ENCODE measurements at places on chromosomes 6 and 20. TPM values are rescaled to one million over a fixed set of nuclear protein-coding genes. Genes with fewer than 3 reads are reported as not detected.

The CRYBG1 gene
- 10.0 TPM for total RNA-seq

The HLA-DPB1 gene
- total RNA-seq, result 18.0 TPM

The PRL gene
- total RNA-seq, result not detected

The IDH3B gene
- total RNA-seq, result 91.4 TPM

The UNC93A gene
- total RNA-seq, result 67.1 TPM

The ZFP57 gene
- total RNA-seq, result not detected

The KIF6 gene
- 0.28 TPM for total RNA-seq

GRCh38 chr20:6566821-6567220 is 200.7 kb upstream of the BMP2 start:
- H3K27me3 ChIP-seq, result no peaks in the 10 kb centered on the region
- no peak overlapping the region for H3K4me3 ChIP-seq
- H3K4me1 ChIP-seq, result peaks cover 6% of the 10 kb centered on the region
- H3K36me3 ChIP-seq, result no peaks in the 10 kb centered on the region

- H3K27ac ChIP-seq, result peak overlapping the region; percentile 86
- no peaks in the 10 kb centered on the region for H3K36me3 ChIP-seq
- H3K4me1 ChIP-seq, result peaks cover 25% of the 10 kb centered on the region
- H3K27me3 ChIP-seq, result no peaks in the 10 kb centered on the region
Measured at GRCh38 chr20:32289661-32290431, 12.4 kb downstream of the KIF3B start.

DNA sequence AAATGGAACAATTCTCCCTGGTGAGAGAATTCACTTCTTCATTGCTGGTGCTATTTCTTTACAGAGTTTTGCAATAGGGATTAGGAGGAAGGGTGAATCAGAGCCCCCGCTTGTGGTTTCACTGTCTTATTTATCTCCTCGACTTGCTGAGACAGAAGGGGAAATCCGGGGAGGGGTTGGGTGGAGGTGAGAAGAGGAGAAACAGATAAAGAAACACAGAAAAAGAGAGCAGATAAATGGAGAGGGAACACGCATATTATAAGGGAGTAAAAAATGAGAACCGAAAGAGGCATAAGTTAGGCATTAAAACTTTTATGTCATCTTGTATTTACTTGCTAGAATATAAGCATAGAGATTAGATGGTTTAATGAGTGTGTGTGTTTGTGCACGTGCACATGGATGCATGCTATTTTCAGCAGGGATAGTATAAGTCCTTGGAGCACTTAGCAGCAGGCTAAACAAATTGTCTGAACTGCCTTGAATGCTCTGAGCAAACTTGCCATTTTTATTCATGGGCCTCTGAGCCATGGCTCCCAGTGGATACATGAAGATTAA is 105.0 kb downstream of the OLIG3 start:
- H3K4me1 ChIP-seq, result peaks cover 9% of the 10 kb centered on the region
- no peak overlapping the region for H3K27ac ChIP-seq
- H3K36me3 ChIP-seq, result no peaks in the 10 kb centered on the region
- no peak overlapping the region for H3K4me3 ChIP-seq
- peak; percentile 28 for DNase-seq
- no peaks in the 10 kb centered on the region for H3K27me3 ChIP-seq

GRCh38 chr20:34269996-34270627 is 28.9 kb downstream of the ASIP start:
- no peaks in the 10 kb centered on the region for H3K27me3 ChIP-seq
- H3K4me3 ChIP-seq, result no peak overlapping the region
- no peak for DNase-seq
- no peak overlapping the region for H3K27ac ChIP-seq
- H3K36me3 ChIP-seq, result no peaks in the 10 kb centered on the region
- H3K4me1 ChIP-seq, result no peaks in the 10 kb centered on the region

DNA sequence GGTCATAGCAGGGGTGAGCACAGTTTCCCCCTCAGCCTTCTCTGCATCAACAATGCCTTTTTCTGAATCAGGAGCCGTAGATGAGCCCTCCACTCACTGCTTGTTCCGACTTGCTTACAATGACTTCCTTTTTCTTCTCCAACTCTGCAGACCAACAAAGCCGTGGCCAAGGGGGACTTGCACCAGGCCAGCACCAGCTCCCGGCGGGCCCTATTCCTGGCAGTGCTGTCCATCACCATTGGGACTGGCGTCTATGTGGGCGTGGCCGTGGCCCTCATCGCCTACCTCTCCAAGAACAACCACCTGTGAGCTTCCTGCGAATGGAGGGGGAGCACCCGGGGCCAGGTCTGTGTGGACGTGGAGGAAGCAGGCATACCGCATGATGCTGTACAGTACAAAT is 195.8 kb downstream of the SYNDIG1 start:
- no peaks in the 10 kb centered on the region for H3K36me3 ChIP-seq
- no peak for DNase-seq
- H3K4me3 ChIP-seq, result no peak overlapping the region
- no peak overlapping the region for H3K27ac ChIP-seq
- H3K4me1 ChIP-seq, result no peaks in the 10 kb centered on the region

DNA sequence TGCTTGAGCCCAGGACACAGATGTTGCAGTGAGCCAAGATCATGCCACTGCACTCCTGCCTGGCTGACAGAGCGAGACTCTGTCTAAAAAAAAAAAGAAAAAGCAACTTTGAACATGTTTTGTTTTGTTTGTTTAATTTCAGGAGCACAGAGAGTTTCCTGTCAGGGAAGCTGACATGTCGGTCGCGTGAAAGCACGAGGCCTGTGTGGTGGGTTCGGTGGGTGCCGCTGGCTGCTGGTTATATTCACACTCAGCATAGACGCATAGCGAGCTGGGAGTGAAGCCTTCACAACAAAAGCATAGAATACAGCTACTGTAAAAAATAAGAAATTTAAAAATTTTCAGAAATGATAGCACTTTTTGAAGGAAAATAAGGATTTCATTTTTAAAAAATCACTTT is 14.5 kb downstream of the MTG2 start:
- no peak overlapping the region for H3K27ac ChIP-seq
- H3K27me3 ChIP-seq, result no peaks in the 10 kb centered on the region
- no peaks in the 10 kb centered on the region for H3K36me3 ChIP-seq
- H3K4me1 ChIP-seq, result no peaks in the 10 kb centered on the region

DNA sequence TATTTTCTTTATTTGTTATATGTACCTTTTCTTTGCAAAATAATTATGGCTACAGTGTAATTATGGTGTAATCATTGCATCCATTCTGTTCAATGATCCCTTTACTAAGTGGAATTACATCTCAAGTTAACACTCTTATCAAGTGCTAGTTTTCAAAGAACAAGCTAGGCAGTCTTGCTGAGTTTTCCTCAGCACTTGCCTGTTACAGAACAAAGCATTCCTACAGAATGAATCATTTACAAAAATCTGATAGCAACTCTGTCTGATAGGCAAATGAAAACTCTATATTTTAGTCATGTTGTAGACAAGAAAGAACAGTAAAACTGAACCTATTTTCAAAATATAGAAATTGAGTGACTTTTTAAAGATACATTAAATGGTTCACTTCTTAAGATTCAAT is 109.8 kb upstream of the POU3F2 start:
- no peaks in the 10 kb centered on the region for H3K36me3 ChIP-seq
- no peaks in the 10 kb centered on the region for H3K4me1 ChIP-seq
- no peak overlapping the region for H3K27ac ChIP-seq
- peak; percentile 9 for DNase-seq
- no peak overlapping the region for H3K4me3 ChIP-seq

GRCh38 chr6:15502446-15503345 is 160.1 kb downstream of the DTNBP1 start:
- H3K36me3 ChIP-seq, result no peaks in the 10 kb centered on the region
- no peak for DNase-seq
- H3K4me1 ChIP-seq, result peaks cover 33% of the 10 kb centered on the region
- H3K27ac ChIP-seq, result peak overlapping the region; percentile 47
- H3K27me3 ChIP-seq, result no peaks in the 10 kb centered on the region
- no peak overlapping the region for H3K4me3 ChIP-seq

DNA sequence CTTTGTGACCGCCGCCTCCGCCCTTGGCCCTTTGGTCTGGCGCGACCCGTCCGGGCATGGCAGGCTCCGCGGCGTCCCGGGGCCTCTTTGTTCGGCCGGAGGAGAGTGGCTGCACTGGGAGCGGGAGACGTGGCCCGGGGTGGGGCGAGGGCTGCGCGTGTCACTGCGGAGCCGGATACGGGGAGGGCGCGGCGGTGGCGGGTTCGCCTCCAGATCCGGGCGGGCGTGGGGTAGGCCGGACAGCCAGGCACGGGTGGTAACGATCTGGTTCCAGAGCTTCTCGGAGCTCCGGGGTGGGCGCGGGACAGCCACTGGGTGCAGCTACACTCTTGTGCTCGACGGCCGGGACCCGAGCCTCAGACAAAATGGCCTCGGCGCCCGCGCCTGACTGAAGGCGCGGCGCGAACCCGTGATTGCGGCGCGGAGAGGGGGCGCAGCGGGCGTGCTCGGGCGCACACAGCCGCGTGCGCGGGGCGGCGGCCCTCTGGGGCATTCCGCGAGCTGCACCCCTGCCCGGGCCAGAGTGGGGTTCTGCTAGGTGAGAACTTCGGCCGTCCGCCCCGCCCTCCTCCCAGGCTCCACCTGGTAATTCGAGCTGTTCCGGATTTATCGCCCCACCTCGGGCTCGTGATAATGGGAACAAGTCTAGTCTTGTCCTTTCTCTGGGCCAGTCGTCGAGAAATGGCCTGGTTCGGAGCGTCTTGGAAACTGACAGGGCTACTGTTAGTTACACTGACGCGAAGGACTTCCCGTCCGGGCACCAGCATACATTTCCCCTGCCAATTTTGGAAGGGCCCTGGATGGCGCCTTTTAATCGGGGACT is 1.0 kb downstream of the LOC128125822 start:
- DNase-seq, result peak; percentile 83
- peak overlapping the region; percentile 93 for H3K4me3 ChIP-seq
- no peaks in the 10 kb centered on the region for H3K36me3 ChIP-seq
- no peaks in the 10 kb centered on the region for H3K4me1 ChIP-seq
- peak overlapping the region; percentile 100 for H3K27ac ChIP-seq
- no peaks in the 10 kb centered on the region for H3K27me3 ChIP-seq

- H3K27ac ChIP-seq, result no peak overlapping the region
- DNase-seq, result no peak
- H3K27me3 ChIP-seq, result peaks cover 3% of the 10 kb centered on the region
- H3K36me3 ChIP-seq, result no peaks in the 10 kb centered on the region
- no peak overlapping the region for H3K4me3 ChIP-seq
Measured at GRCh38 chr6:107121266-107121665, 6.0 kb upstream of the BEND3 start.

DNA sequence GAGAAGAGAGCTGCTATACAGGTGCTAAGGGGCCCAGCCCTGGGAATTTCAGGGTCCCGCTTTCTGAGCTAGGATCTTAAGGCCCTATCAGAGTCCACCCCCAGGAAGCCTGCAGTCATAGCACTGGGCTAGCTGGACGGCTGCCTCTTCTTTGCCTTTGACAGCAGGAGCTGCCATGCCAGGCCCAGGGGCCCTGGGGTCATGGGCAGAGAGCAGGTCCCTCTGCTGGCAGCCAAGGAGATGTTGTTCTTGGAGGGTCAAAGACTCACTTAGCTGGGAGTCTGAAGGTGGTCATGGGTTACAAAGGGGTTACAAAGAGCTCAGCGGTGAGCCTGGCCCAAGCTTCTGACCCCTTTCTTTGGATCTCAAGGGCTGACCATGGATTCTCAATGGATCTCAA is 52.7 kb downstream of the RPP21 start:
- no peaks in the 10 kb centered on the region for H3K4me1 ChIP-seq
- H3K4me3 ChIP-seq, result no peak overlapping the region
- DNase-seq, result no peak
- no peaks in the 10 kb centered on the region for H3K36me3 ChIP-seq
- peaks cover 39% of the 10 kb centered on the region for H3K27me3 ChIP-seq

DNA sequence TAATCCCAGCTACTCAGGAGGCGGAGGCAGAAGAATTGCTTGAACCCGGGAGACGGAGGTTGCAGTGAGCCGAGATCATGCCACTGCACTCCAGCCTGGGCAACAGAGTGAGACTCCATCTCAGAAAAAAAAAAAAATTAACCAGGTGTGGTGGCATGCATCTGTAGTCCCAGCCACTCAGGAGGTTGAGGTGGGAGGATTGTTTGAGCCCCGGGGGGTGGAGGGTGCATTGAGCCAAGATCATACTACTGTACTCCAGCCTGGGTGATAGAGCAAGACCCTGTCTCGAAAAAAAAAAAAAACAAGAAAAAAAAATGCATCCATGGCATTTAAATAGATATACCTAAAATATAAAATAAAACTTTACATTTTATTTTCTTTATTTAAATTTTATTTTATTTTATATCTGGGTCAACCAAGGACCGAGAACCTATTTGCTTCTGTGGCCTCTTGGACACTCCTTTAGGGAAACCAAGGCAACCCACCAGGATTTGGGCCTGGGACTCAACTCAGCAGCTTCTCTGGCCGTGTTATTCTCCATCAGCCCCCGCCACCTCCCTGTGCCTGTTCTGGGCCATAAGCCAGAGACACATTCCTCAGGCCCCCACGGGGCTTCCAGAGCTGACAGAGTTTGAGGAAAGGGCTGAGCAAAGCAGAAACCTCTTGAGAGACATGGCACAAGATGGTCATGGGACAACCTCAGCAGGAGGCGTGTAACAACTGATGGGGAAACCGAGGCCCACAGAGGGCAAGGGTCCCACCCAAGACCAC is 6.2 kb downstream of the SNTA1 start:
- H3K4me3 ChIP-seq, result no peak overlapping the region
- H3K36me3 ChIP-seq, result no peaks in the 10 kb centered on the region
- H3K27me3 ChIP-seq, result no peaks in the 10 kb centered on the region
- no peak overlapping the region for H3K27ac ChIP-seq
- peaks cover 4% of the 10 kb centered on the region for H3K4me1 ChIP-seq

DNA sequence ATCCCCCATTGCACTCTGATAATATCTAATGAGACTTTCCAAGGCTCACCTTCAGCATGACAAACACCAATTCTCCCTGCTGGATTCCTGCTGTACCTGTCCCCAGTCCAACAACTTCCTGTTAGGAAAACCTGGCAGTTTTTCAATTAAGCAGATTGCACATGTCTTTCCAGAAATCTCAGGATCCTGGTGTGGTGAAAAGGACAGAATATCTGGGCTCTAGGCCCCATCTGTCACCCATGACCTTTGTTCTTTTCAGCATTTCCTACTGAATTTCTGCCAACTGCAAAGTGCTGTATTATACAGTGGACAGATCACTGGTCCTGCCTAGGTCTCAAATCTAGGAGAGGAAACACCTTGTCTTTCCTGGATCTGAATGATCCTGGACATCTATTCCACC is 27.7 kb upstream of the DTNBP1 start:
- H3K4me1 ChIP-seq, result peaks cover 7% of the 10 kb centered on the region
- H3K27me3 ChIP-seq, result no peaks in the 10 kb centered on the region
- no peaks in the 10 kb centered on the region for H3K36me3 ChIP-seq
- peak; percentile 23 for DNase-seq
- no peak overlapping the region for H3K4me3 ChIP-seq

Data from hepatocyte (in vitro differentiated cells).